ENCODE measurements at places on chromosomes 5 and 9. TPM values are rescaled to one million over a fixed set of nuclear protein-coding genes. Genes with fewer than 3 reads are reported as not detected.

DNA sequence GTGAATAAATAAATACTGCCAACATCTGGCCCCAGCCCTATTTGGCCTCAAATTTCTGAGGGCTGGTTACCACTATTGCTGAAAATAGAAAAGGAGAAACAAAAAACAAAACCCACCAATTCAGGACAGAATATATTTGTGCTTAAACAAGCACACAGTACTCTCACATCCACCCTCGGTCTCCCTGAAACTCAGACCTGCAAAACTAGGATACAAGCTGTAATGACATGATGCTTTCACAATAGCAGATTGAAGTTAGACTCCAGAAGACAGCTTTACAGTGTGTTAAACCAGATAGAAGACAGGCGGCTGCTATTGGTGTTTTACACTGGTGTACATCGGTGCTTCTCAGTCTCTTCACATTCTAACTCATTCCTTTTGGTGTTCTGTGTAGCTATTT, 214.9 kb upstream of the DMRT1 start:
- DNase-seq, result no peak
- H3K4me1 ChIP-seq, result peaks cover 9% of the 10 kb centered on the region
- H3K27ac ChIP-seq, result no peak overlapping the region
- no peak overlapping the region for H3K4me3 ChIP-seq
- no peaks in the 10 kb centered on the region for H3K36me3 ChIP-seq

- no peak overlapping the region for H3K4me3 ChIP-seq
- H3K4me1 ChIP-seq, result peaks cover 8% of the 10 kb centered on the region
- no peaks in the 10 kb centered on the region for H3K36me3 ChIP-seq
- no peak for DNase-seq
- H3K27ac ChIP-seq, result no peak overlapping the region
These were observed 69.3 kb downstream of the SHB start for GRCh38 chr9:37999588-38000189.

- no peak overlapping the region for H3K4me3 ChIP-seq
- H3K4me1 ChIP-seq, result no peaks in the 10 kb centered on the region
- DNase-seq, result no peak
- H3K27ac ChIP-seq, result no peak overlapping the region
- no peaks in the 10 kb centered on the region for H3K36me3 ChIP-seq
These were observed 208.6 kb downstream of the EPB41L4A start for GRCh38 chr5:112210430-112211005.

Gene IRGM
- total RNA-seq, result 2.7 TPM

DNA sequence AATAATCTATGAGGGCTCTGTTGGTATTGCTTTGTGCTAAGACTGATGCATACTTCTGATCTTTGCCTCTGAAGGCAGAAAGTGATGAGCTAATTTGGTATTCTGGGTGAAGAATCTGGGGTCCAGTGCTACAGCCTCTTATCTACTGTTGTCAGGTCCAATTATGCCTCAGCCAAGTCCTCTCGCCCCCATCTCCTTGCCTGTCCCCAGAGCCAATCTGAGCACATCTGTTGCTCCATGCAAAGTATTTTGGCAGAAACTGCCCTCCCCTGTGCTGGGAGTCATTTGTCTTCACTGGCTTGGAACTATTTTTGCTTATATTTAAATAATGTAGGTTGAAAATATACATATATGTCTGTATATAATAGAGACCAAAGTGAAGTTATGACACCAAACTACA, 23.4 kb downstream of the LSM11 start:
- no peaks in the 10 kb centered on the region for H3K27me3 ChIP-seq
- DNase-seq, result no peak
- no peak overlapping the region for H3K27ac ChIP-seq
- H3K36me3 ChIP-seq, result no peaks in the 10 kb centered on the region
- H3K4me3 ChIP-seq, result no peak overlapping the region

GRCh38 chr5:420632-421286, 22.2 kb upstream of the EXOC3 start:
- no peak overlapping the region for H3K27ac ChIP-seq
- DNase-seq, result no peak
- H3K36me3 ChIP-seq, result no peaks in the 10 kb centered on the region
- H3K27me3 ChIP-seq, result peaks cover under 1% of the 10 kb centered on the region

Gene CCNO
- total RNA-seq, result not detected

DNA sequence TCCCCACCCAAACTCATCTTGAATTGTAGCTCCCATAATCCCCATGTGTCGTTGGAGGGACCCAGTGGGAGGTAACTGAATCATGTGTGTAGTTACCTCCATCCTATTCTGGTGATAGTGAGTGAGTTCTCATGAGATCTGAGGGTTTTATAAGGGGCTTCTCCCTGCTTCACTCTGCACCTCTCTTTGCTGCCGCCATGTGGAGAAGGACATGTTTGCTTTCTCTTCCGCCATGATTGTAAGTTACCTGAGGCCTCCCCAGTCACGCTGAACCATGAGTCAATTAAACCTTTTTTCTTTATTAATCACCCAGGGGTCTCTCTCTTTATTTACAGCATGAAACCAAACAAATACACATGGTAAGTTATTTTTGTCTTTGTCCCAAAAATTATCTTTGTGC, 726.1 kb downstream of the CDH18 start:
- DNase-seq, result no peak
- no peak overlapping the region for H3K27ac ChIP-seq
- no peak overlapping the region for H3K4me3 ChIP-seq
- H3K4me1 ChIP-seq, result no peaks in the 10 kb centered on the region
- no peaks in the 10 kb centered on the region for H3K27me3 ChIP-seq

DNA sequence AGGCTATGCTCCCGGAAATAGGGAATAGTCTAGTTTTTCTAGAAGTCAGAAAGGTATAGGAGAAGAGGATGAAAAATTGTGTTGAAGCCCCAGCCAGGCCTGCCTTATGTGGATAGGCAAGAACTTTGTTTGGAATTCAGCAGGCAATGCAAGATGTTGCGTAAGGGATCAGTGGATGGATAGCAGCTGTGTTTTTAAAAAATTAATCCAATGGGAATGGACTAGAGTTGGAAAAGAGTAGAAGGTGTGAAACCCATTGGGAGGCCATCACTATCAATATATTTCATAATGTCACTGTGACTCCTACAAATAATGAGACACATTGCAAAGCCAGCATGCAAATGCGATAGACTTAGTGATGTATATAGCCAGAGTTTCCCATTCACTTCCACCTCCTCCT, 281.9 kb downstream of the MARCHF11 start:
- no peak overlapping the region for H3K4me3 ChIP-seq
- DNase-seq, result no peak
- no peaks in the 10 kb centered on the region for H3K27me3 ChIP-seq
- H3K36me3 ChIP-seq, result no peaks in the 10 kb centered on the region

- H3K27ac ChIP-seq, result peak overlapping the region; percentile 14
- peaks cover 3% of the 10 kb centered on the region for H3K36me3 ChIP-seq
- peaks cover 10% of the 10 kb centered on the region for H3K4me1 ChIP-seq
- H3K27me3 ChIP-seq, result no peaks in the 10 kb centered on the region
These were observed 4.2 kb upstream of the RASA1 start for GRCh38 chr5:87263498-87263897.

GRCh38 chr5:133293960-133294359, 242.1 kb downstream of the HSPA4 start:
- peaks cover 6% of the 10 kb centered on the region for H3K27me3 ChIP-seq
- DNase-seq, result no peak
- no peak overlapping the region for H3K4me3 ChIP-seq
- H3K27ac ChIP-seq, result no peak overlapping the region
- peaks cover 2% of the 10 kb centered on the region for H3K4me1 ChIP-seq
- H3K36me3 ChIP-seq, result no peaks in the 10 kb centered on the region

Gene NME5
- not detected for total RNA-seq

Gene FIBCD1
- not detected for total RNA-seq

Gene MPDZ
- total RNA-seq, result not detected

Gene DOK3
- 5.1 TPM for total RNA-seq

DNA sequence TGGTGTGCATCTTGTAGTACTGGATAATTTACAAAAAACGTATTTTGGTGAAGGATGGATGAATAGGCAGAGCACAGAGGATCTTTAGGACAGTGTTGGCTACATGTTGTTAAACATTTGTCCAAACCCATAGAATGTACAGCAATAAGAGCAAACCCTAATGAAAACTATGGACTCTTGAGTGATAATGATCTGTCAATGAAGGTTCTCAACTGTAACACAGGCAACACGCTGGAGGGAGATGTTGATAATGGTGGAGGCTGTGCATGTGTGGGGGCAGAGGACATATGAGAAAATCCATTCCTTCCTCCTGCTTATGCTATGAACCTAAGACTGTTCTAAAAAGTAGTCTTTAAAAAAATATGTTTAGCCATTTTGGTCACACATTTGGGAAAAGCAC, 194.0 kb downstream of the FER start:
- H3K36me3 ChIP-seq, result peaks cover 7% of the 10 kb centered on the region
- H3K4me3 ChIP-seq, result no peak overlapping the region
- no peak overlapping the region for H3K27ac ChIP-seq
- no peaks in the 10 kb centered on the region for H3K27me3 ChIP-seq

DNA sequence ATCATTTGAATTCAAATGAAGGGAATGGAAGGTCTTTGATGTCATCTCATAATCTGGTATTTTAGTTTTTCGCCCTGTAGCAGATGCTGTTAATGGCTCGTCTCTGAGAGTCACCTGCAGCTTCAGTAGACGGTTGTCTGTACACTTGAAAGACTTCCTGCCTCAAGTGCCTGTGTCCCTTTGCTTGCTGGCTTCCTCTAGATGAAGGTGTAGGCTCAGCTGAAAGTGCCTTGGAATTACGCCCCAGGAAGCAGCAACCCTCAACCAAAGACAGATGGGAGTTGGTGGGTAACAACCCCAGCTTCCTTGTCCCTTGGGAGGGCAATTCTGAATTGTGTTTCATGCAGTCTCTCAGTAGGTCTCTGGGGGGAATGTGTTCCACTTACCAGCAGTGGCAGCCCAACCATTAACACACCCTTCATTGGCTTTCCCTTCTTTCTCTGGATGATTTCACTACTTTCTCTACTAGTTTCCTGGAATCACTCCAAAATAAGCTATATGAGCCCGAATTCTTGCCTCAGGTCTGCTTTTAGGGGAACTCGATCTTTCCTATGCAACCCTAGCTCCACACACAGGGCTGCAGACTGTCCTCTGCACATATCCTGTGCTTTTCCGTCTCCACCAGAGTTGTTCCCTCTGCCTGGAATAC, 395.6 kb downstream of the DMAC1 start:
- H3K4me1 ChIP-seq, result peaks cover 2% of the 10 kb centered on the region
- peaks cover 60% of the 10 kb centered on the region for H3K27me3 ChIP-seq
- peak overlapping the region; percentile 71 for H3K27ac ChIP-seq
- DNase-seq, result no peak
- H3K36me3 ChIP-seq, result no peaks in the 10 kb centered on the region

Gene IL4
- total RNA-seq, result not detected

- peaks cover 25% of the 10 kb centered on the region for H3K27me3 ChIP-seq
- no peak overlapping the region for H3K4me3 ChIP-seq
- H3K36me3 ChIP-seq, result no peaks in the 10 kb centered on the region
These were observed 215.6 kb downstream of the SYK start for GRCh38 chr9:91017245-91017644.

DNA sequence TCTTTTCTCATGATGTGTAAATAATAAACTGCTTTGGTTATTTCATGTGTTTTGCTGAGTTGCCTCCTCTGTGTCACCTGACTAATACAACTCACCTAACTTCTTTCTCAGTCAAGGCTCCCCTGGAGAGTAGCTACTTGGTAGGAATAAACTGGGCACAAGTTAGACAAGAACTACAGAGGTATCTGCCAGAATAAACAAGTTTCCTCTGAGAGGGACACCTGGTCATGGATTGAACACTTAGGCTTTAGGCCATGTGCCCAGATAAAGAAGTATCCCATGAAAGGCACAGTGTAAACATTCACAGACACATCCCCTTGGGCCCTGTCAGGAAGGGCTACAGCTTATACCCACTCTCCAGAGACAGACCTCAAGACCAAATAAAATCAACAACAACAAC, 532.5 kb downstream of the KIF4B start:
- H3K4me3 ChIP-seq, result no peak overlapping the region
- no peaks in the 10 kb centered on the region for H3K4me1 ChIP-seq
- no peaks in the 10 kb centered on the region for H3K36me3 ChIP-seq
- H3K27ac ChIP-seq, result no peak overlapping the region

- DNase-seq, result no peak
- H3K27me3 ChIP-seq, result no peaks in the 10 kb centered on the region
- no peak overlapping the region for H3K4me3 ChIP-seq
- H3K4me1 ChIP-seq, result no peaks in the 10 kb centered on the region
These were observed 52.7 kb upstream of the ELL2 start for GRCh38 chr5:96014395-96014794.

- no peak overlapping the region for H3K27ac ChIP-seq
- no peak for DNase-seq
- peaks cover 2% of the 10 kb centered on the region for H3K36me3 ChIP-seq
- H3K4me1 ChIP-seq, result no peaks in the 10 kb centered on the region
These were observed 133.7 kb upstream of the FBXL17 start for GRCh38 chr5:108515517-108516105.

DNA sequence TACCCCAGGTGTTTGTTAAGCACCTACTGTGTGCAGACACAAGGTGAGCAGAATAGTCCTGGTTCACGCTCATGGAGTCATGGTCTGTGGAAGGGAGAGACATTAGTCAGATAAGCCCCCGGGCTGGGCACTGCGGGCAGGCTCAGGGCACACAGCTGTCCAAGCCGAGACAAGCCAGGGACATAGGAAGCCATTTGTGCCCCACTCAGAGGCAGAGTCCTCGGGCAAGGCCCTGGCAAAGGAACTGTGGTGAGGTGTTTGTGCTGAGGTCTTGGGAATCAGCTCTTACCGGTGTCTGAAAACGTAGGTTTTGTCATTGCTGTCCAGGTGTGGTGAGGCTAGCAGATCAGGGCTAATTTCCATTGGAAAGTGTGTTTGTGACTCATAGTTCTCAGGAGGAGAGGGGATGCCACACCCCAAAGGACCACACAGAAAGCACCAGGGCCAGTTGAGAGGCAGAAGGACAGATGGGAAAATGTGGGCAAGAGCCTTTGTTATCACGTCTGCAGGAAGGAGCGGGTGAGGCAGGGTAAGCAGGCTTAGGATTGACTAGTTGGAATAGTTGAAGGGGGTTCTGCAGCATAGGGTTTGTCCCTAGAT, 46.1 kb upstream of the NEURL1B start:
- H3K4me1 ChIP-seq, result peaks cover 6% of the 10 kb centered on the region
- peaks cover 27% of the 10 kb centered on the region for H3K27me3 ChIP-seq
- DNase-seq, result no peak
- no peak overlapping the region for H3K4me3 ChIP-seq
- H3K36me3 ChIP-seq, result peaks cover 2% of the 10 kb centered on the region
- no peak overlapping the region for H3K27ac ChIP-seq

DNA sequence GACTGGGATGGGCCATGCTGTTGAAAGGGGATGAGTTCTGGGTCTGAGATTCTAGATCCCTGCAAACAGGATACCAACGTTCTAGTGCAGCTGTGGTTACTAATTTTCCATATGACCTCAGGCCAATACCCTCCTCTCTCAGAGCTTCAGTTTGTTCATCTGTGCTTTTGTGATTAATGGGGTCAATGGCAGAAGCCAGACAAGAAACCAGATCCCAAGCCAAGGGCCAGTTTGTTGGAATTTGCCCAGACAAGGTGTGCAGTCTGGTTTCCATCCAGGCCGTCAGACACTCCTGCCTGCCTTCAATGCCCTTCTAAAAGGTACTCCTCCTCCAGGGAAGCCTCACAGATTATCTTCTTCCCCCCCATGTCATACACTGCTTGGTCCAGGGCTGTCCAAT, 11.4 kb downstream of the MYORG start:
- H3K27me3 ChIP-seq, result no peaks in the 10 kb centered on the region
- peaks cover 7% of the 10 kb centered on the region for H3K4me1 ChIP-seq
- no peak overlapping the region for H3K4me3 ChIP-seq
- no peak overlapping the region for H3K27ac ChIP-seq
- H3K36me3 ChIP-seq, result no peaks in the 10 kb centered on the region

Measured in T-helper 17 cell (primary cell).